ENCODE measurements at places on chromosomes 1 and 21.

- DNase-seq, result no peak
Measured at GRCh38 chr1:149845416-149845815, 54.0 kb upstream of the BOLA1 start.

DNA sequence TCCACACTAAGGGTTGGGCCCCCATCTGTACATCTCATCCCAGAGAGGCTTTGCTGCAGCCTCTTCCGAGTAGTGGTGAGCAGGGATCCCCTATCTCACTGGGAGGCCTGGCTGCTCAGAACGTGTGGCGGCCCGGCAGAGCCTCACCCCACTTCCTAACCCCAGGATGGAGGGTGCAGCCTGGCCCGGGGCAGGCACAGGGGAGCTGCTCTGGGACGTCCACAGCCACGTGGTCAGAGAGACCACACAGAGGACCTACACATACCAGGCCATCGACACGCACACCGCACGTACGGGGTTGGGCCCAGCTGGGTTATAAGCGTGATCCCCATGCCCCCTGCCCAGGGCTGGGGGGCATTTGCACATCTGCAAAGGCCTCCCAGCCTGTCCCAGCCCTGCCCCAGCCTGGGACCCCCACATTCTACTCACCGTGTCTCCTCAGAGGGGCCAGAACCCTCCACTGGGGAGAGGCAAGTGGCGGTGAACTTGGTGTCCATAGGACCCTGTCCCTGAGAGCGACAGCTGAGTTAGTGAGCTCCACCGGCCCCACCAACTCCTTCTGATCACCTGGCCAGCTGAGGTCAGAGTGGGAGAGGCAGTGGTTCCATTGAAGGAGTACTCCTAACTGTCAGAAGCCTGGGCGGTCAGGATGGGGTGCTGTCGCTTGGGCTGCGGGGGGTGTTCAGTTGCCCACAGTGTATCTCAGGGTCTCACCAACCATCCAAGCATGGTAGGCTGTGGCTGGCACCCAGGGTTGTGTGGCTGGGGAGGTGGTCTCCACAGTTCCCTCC, 41.2 kb downstream of the TRIM11 start:
- DNase-seq, result no peak

DNA sequence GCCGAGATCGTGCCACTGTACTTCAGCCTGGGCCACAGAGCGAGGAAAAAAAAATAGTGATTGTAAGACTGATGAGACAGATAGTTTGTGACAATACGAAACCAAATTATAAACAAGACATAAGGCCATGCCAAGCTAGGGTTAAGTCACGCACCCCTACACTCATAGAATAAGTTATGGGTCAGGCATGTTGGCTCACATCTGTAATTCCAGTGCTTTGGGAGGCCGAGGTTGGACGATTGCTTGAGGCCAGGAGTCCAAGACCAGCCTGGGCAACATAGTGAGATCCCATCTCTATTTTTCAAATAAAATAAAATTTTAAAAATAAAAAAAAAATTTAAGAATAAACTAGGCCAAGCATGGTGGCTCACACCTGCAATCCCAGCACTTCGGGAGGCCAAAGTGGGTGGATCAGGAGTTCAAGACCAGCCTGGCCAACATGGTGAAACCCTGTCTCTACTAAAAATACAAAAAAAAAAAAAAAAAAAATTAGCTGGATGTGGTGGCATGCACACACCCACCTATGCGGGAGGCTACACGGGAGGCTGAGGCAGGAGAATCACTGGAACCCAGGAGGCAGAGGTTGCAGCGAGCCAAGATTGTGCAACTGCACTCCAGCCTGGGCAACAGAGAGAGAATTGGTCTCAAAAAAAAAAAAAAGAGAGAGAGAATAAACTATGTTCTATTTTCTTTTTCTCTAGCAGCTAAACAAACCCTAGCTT, 50.1 kb upstream of the SPOCD1 start:
- DNase-seq, result no peak

DNA sequence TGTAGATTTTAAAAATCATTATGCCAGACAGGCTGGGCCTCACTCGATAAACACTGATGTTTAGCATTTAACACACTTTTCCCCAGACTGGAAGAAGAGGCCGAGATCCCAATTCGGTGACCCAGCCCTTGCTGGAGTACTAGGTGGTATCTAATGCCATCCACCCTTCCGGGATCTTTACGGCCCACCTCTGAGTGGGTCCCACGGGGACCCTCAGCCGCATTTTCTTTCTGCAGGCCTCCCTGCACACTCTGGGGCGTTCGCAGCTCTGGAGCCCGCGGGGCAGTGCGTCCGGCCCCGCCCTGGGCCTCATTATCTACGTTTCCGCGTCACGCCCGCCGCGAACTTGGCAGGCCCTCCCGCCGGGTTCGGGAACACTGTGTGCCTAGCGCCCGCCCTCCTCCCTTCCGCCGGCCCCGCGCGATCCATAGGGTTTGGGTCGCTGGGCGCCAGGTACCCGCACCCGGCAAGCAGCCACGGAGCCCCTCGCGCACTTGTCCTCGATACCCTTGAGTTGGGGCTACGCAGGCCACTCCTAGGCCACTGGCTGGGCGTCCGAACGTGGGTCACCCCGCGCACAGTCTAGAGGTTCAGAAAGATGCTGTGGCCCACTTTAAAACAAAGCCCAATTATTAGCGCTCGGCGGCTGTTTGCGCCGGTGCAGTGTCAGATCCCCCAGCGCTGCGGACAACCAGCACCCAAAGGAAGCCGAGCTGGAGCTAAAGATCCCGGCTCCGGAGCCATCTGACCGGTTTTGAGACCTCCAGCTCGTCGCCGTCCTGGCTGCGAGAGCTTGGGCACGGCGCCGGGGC, 950 bp upstream of the EVA1C start:
- peak; percentile 49 for DNase-seq

- no peak for DNase-seq
Measured at GRCh38 chr1:119703666-119704450, 7.9 kb upstream of the PHGDH start.

GRCh38 chr1:6918186-6918924, 133.1 kb downstream of the CAMTA1 start:
- no peak for DNase-seq

DNA sequence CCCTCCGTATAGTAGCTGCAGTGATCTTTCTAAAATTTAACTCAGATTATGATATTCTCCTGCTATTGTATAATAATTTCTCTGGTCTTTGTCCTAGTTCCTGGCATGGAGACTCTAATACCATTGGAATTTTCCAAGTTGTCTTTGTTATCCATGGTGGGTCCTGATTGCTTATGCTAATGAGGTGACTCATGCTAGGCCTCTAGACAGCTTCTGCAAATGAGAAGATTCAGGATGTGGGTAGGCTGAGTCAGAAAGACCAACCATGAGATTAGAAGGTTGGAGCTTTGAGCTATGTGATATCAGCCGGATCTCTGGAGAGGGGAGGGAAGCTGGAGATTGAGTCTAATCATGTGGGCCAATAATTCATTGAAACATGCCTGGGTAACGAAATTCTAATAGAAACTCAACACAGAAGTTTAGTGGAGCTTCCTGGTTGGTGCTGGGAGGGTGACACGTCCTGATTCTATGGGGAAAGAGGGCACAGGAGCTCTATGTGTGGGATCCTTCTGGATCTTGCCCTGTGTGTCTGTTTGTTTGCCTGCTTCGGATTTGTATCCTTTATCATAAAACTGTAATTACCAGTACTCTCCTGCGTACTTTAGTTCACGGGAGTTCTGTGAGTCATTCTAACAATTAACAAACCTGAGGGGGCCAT, 73.2 kb upstream of the CNIH3 start:
- DNase-seq, result no peak

DNA sequence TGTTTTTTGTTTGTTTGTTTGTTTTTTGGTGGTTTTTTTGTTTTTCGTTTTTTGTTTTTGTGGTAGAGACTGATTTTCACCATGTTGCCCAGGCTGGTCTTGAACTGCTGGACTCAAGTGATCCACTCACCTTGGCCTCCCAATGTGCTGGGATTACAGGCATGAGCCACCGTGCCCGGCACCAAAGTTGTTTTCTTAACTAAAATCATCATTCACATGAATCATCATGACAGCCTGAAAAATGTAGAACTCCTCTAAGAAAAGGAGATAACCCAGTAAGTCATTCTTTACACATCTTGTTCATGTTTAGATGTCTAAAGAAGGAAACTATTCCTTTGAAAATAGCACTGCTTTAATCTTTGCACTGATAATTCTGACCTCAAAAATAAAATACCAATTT, 37.5 kb downstream of the DISP1 start:
- no peak for DNase-seq

DNA sequence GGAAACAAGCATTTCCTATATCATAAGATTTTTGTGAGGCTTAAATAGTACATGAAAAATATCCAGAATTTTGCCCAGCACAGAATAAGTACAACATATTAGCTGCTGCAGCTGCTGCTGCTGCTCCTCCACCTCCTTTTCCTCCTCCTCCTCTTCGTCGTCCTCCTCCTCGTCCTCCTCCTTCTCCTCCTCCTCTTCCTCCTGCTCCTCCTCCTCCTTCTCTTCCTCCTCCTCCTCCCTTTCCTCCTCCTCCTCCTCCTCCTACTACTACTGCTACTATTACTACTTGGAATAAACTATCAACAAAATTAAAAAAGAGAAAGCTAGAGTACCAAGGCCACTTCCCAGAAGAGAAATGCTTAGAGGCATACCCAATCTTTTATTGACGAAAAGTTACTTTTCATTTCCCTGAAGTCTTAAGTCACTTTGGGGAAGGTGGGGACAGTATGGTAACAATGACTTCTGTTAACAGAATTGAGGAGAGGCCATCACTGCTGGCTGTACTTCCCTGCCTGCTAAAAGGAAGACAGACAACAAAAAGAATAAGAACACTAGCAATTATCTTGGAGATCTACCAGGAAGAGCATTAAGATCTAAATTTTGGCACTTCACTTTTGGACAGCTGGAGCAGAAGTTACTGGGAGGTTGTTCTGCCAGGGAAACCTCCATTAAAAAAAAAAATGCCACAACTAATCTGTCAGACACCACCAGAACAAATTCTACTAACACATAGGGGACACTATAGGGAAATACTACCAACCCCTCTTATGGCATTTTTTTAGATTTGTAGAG, 7.1 kb downstream of the DENND1B start:
- no peak for DNase-seq

DNA sequence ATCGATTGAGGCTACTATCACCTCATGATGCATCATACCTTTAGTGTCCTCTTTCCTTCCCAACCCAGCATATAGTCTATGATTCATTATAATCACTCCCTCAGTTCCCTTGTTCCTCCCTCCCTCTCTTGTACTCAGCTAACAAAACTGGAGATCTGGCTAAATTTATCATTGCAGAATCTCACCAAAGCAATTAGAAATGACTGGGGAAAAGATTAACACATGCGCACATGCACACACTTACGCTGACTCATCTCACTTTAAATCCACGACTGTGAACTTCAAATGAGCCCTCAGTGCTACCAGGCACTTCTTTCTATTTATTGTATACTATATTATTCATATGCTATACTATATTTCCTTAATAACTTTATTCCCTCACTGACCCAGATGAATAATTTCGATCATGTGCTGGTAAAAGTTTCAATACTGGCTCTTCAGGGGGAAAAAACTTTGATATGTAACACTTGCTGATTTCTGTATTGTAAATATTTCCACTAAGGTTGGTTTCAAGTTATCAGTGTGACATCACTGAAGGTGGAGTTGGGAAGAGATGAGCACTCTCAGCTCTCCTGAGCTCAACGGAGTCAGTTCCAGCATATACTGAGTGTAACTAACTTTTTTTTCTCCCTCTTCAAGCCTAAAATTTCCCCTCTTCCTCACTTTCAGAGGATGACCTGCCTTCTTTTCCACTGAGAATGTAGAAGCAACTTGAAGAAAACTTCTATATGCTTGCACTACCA, 613.7 kb upstream of the B3GALT2 start:
- no peak for DNase-seq

- DNase-seq, result no peak
Measured at GRCh38 chr1:22739648-22740385, 29.2 kb downstream of the EPHB2 start.

DNA sequence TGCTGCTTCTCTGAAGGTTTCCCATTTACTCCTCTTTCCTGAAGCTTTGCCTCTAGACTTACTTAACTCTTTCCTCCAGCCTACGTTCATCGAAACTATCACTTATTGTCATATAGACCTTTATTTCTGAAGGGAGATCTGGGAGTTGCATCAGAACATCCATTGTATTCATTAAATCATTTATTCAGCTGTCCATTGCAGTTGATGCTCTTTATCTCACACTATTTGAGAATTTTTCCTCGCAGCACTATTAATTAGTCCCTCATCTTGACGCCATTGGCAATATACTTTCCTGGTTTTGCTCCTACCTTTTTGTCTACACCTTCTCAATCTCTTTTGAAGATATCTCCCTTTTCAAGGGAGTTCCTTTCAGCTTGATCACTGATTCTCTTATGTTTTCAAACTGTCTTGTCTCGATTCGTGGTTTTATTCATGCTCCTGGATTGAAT, 757 bp upstream of the LRIF1 start:
- DNase-seq, result no peak

GRCh38 chr1:29395736-29396437, 159.6 kb downstream of the PTPRU start:
- no peak for DNase-seq

GRCh38 chr1:152224093-152224492, at the start of gene HRNR:
HRNR (minus strand) TSS chr1:152224193; CDS start chr1:152223253, 940 bp downstream.
- no peak for DNase-seq

GRCh38 chr1:226154593-226154992, 31.9 kb downstream of the ACBD3 start:
- no peak for DNase-seq

DNA sequence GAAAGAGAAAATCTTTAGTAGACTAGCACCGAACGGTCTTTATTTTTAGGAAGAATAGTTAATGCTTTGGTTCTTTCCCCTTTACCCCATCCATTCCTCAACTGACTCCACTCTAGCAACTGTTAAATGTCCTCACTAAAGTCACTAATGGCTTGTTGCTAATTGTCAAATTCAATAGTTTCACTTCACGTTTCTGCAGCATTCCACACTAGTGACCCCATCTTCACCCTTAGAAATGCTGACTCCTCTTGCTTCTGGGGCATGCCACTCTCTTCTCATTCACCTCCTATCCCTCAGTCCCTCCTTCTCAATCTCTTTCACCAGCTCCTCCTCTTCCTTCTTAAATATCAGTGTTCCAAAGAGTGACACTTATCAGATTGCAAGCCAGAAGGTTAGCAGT, 19.4 kb upstream of the CADM3 start:
- DNase-seq, result no peak

- DNase-seq, result no peak
Measured at GRCh38 chr1:64167176-64167575, 36.2 kb upstream of the UBE2U start.

DNA sequence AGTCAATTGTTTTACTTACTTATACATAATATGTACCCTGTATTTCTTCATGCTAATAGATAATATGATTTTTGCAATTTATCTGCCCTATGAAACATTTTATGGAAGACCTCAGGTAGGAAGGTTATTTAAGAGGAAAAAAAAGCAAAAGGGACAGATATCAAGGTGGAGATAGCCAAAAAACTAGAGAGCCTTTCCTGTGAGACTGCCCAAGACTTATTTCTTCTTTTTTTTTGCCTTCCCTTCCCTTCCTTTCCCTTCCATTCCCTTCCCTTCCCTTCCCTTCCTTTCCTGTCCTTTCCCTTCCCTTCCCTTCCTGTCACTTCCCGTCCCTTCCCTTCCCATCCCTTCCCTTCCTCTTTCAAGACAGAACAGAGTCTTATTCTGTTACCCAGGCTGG, 80.6 kb upstream of the HMCN1 start:
- no peak for DNase-seq

- DNase-seq, result no peak
Measured at GRCh38 chr21:37503848-37504467, 137.4 kb downstream of the DYRK1A start.

Measured in NCI-H2081 (cell line).